ENCODE measurements at places on chromosomes 6 and 20.

- no peak for DNase-seq
These were observed 27.9 kb downstream of the ZNF334 start for GRCh38 chr20:46485431-46485830.

- DNase-seq, result no peak
These were observed 178.4 kb downstream of the MTHFD1L start for GRCh38 chr6:151043944-151044343.

GRCh38 chr6:168480481-168480880 is 39.5 kb downstream of the SMOC2 start:
- no peak for DNase-seq

DNA sequence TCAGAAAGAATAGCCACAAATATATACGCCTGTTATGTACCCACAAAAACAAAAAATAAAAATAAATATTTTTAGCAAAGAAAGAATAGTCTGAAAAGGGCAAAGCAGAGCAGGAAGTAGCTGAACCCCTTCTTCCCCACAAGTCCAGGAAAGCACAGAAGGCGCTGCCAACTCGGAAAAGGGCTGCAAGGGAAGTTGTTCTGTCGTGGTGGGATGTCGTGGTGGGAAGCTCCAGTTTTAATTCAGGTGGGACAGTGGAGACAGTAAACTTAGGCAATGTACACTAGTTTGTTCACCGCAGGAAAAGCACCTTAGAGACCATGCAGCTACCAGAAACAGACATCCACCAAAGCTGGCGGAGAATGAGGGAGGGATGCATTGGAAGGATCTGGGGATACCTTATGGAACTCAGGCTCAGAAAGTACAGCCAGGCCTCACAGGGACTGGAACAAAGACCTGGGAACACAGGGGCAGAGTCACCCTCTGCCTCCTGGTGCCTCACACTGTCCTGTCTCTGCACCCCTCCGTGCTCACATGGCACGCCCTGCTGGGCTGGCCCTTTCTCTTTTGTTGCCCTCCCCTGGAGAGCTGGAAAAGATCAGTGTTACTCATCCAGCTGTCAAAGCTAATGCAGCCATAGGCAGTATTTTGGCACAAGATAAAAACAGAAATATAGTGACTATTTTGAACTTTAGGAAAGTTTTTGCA is 3.3 kb upstream of the APMAP start:
- no peak for DNase-seq

DNA sequence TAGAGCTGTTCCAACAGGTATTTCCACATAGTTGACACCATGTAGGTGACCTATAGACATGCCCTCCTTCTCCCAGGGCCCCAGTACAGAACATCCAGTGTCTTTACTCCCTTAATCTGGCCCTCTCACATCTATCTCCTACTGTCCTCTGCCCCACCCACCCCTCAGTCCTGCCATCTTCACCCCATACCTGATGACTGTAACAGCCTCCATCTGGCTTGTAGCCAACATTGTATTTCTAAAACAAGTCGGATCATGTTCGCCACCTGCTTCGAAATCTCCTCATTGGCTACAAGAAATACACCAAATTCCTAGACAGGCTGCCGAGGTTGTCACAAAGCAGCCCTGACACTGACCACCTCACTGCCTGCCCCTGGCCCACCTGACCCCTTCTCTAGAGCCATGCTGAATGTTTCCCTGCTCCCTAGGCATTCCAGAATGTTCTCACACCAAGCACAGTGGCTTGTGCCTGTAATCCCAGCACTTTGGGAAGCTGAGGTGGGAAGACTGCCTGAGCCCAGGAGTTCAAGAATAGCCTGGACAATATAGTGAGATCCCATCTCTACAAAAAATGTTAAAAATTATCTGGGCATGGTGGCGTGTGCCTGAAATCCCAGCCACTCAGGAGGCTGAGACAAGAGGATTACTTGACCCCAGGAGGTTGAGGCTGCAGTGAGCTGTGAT is 6.0 kb downstream of the ZC3H12D start:
- no peak for DNase-seq

DNA sequence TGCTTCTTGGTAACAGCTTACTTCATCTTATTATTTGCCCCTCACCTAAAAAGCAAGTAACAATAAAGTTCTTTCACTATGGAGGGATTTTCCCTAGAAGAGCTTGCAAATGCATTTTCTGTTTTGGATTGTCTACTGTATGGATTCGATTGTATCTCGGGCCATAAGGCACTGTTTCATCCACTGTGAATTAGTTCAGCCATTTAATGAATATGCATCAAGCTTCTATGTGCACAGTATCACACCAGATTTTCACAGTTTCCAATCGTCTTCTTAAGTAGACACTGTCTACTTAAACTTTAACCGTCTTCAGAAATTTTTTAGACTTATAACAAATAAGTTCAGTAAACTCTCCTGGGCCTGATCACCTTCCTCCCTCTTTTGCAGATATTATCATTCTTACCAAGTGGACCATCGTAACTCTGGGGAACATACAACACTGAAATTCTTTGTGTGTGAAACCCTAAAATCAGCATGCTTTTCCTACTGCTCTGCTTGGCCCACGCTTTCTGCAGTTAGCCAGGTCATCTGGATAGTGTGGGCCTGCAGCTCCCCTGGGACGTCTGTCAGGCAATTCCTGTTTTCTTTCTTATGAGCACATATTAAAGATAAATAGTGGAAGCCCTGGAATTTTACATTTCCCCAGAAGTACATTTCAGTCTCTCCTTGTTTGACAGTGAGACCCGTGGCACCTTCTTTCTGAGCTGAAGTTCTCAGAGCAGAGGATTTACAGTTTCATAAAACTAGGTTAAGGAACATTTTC is 136.5 kb upstream of the PDE10A start:
- no peak for DNase-seq

Data from endothelial cell (in vitro differentiated cells).